Stimulated activated CD4-positive, alpha-beta T cell treated with anti-CD3 and anti-CD28 coated beads, Interleukin-1b, Interleukin-23, amount 100 ng/mL, for 48 hours (primary cell): ENCODE measurements at places on chromosomes 1 and 21.

- DNase-seq = no peak
Measured at GRCh38 chr21:21238629-21239400, 240.6 kb downstream of the NCAM2 start.

- DNase-seq = no peak
Measured at GRCh38 chr1:61004262-61005003, 77.9 kb upstream of the NFIA start.

DNA sequence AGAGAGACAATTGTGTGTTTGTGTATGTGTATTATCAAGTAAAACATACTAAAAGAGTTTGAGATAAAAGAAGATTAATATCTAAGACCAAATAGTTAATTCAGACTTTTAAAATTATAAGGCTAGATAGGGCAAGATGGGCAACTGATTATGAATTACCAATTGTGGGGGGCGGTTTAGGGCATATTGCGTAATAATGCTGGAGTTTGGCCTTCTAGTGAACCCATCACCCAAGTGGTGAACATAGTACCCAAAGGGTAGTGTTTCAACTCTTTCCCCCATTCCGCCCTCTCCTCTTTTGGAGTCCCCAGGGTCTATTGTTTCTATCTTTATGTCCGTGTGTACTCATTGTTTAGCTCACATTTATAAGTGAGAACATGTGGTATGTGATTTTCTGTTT is 55.4 kb downstream of the FRRS1 start:
- no peak for DNase-seq

DNA sequence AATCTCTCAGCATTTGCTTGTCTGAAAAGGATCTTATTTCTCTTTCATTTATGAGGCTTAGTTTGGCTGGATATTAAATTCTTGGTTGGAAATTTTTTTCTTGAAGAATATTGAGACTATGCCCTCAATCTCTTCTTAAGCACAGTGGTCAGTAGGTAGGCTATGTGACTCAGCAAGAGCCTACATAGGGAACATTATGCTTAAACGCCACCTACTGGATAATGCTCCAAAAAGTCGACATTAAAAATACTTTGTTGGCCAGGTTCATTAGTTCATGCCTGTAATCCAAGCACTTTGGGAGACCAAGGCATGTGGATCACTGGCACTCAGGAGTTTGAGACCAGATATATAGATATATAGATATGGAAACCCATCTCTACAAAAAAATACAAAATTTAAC is 678.0 kb upstream of the USP24 start:
- DNase-seq = no peak
